ENCODE measurements at places on chromosomes 11 and 22.

DNA sequence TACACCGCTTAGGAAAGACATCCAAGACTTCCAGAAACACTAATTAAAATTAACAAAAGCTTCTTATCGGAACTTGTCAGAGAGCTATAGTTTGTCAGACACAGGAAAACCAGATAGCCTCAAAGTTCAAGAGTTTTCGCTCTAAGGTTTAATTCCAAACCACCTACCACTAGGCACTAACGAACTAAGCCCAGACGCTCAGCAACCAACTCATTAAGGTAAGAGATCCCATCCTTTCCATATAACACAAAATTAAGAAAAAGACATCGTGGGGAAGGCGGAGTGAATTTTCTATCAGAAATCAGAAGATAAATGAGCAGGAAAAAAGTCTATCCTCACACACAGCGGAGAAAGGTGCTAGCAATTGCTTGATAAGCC is 382 bp downstream of the IMMP1L start:
- DNase-seq: no peak

- DNase-seq: peak; percentile 39
Observed at GRCh38 chr11:92211576-92212167, 12.9 kb upstream of the FAT3 start.

DNA sequence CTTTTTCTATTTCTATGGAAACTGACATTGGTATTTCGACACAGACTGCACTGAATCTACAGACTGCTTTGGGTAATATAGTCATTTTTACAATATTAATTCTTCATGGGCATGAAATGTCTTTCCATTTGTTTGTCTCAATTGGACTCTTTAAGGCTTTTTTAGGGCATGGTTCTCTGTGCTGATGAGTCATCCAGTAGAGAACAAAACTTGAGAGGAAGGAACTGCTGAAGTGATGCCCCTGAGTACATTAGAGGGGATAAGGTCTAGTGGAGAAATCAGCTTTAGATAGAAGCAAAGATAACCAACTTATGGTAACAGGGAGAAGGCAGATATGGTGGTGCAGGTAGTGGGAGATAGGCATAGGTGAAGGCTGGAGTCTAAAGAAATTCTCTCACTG is 25.1 kb downstream of the TSG101 start:
- DNase-seq: peak; percentile 16

DNA sequence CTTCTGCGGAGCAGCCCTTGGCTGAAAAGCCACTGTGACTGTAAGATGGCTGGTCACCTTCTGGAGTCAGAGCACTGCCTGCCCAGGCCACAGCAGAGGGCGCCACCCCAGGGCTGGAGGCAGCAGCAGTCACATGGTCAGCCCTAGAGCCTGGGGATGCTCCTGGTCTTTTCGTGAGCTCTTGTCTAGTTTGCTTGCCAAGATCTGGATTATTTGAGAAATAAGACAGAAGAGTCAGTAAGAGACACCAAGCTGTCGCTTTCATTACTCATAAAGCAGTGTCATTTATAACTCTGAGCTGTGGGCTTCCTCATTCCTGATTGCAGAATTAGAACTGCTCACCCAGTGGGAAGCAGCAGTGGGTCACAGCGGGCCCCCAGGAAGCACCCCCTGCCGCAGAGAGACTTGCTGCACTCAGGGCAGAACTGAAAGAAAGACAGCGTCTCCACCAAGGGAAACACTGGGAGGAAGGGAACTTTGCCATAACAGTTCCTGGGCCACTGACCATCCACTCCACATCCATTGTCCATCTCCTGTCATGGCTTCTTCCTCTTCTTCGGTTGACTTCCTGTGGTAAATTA is 56.7 kb downstream of the PPP6R2 start:
- peak; percentile 6 for DNase-seq

DNA sequence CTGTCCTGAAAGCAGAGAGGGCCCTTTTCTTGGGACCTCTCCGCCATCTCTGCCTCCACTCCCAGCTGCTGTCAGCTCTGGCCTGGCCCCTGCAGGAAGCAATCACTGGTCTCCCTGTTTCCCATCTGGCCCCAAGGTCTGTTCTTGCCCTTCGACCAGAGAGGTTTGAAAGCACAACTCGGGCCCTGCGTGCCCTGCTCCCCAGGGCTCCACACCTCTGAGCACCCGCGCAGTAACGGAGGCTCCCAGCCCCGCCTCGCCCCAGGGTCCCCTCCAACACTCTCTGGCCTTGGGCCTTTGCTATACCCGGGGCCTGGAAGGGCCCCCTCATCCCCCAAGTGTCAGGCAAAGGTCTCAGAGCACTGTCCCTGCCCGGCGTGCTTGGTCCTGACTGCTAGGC is 7.8 kb upstream of the CD81 start:
- no peak for DNase-seq

GRCh38 chr11:96215110-96215782 is 127.7 kb downstream of the MAML2 start:
- DNase-seq: peak; percentile 59

DNA sequence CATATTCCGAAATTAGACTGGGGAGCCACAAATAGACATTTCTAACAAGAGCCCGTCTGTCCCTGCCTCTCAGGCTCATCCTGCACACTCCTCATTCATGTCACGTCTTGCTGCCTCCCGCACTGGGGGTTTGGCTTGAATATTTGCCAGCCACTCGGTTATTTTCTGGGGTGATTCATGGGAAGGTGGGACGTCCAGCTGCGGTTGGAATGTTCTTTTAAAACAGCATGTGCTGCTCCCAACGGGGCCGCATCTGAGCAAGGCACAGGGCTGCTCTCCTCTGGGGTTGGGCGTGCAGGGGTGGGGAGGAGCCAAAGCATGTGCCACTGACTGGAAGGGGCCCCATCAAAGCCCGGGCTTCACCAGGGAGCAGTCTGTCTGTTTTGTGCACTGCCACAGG is 25.9 kb upstream of the SLC5A4 start:
- DNase-seq: peak; percentile 20

- DNase-seq: no peak
Observed at GRCh38 chr11:72764503-72764902, 12.3 kb upstream of the ARAP1 start.

DNA sequence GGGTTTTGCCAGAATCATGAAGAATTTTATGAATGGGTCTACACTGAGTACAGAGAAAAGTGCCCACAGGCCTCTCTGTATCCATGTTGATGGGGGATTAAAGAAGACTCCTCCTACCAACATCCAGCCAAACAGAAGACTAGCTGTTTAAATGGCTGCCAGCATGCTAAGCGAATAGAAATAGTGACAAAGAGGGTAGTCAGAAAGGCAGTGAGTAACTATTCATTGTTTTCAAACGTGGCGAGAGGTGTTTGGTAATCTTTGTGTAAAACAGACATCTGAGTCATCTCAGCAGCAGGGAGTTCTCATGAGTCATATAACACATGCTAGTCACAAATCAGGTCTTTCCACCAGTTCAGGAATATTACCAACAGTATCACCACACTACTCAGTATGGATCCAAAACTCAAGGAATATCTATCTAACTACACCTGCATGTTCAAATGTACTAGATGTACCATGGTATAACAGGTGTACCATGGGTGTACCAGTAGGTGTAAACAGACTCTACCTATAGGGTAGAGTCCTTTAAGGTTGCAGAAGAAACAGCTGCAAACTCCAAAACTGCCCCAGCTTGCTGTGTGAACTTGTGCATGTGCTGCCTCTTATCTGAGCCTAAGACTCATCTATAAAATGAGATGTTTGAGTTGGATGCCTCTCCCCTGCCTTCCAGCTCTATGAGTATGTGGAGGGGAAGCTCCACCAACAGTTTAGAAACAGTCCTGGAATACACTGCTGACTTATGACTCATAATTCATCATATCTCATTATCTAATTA is 82.0 kb downstream of the SLC1A2 start:
- DNase-seq: peak; percentile 96

DNA sequence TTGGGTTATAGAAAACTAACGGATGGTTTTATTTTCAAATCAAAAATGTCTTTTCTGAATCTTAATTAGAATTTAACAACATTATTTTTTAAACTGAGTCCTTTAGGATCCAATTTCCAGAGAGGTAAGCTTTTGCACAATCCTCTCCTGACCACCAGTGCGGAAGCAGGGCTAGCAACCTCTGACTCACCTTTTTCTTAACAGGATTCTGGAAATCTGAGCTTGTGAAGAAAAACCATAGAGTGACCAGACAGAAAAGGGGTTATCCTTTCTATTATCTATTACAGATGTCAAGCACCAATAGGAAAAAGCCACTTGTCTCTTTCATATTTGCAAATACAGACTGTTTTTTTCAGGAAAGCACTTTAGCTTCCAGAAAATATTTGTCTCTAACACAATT is 25.3 kb downstream of the ALG9 start:
- DNase-seq: peak; percentile 65

DNA sequence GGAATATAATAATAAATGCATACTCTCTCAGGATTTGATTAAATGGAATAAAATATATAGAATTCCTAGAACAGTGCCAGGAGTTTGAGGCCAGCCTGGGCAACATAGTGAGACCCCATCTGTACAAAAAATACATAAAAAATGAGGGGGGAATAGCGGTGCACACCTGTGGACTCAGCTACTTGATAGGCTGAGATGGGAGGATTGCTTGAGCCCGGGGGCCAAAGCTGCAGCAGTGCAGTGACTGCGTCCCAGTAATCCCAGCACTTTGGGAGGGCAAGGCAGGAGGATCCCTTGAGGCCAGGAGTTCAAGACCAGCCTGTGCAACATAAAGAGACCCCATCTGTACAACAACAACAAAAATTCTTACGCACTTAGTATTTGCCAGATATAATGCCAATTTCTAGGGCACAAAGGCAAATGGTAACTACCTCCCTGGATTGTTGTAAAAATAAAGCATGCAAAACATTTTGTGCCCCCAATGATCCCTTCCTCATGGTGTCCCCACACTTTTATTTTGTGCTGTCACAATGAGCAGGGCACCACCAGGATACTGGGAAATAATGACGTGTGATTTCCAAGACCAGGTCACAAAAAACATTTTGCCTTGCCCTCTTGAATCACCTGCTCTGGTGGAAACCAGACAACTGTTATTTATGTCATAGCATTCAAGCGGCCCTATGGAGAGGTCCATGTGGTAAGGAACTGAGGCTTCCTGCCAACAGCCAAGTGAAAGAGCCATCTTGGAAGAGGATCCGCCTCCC is 18.3 kb upstream of the ZNF280A start:
- DNase-seq: no peak

GRCh38 chr11:45665206-45665932 is at the start of gene CHST1:
Gene CHST1, minus strand, starts transcription at chr11:45665622. Its CDS starts 14,699 bp downstream, at chr11:45650923.
- DNase-seq: peak; percentile 59

GRCh38 chr11:28919194-28919593 is 811.0 kb downstream of the METTL15 start:
- no peak for DNase-seq

DNA sequence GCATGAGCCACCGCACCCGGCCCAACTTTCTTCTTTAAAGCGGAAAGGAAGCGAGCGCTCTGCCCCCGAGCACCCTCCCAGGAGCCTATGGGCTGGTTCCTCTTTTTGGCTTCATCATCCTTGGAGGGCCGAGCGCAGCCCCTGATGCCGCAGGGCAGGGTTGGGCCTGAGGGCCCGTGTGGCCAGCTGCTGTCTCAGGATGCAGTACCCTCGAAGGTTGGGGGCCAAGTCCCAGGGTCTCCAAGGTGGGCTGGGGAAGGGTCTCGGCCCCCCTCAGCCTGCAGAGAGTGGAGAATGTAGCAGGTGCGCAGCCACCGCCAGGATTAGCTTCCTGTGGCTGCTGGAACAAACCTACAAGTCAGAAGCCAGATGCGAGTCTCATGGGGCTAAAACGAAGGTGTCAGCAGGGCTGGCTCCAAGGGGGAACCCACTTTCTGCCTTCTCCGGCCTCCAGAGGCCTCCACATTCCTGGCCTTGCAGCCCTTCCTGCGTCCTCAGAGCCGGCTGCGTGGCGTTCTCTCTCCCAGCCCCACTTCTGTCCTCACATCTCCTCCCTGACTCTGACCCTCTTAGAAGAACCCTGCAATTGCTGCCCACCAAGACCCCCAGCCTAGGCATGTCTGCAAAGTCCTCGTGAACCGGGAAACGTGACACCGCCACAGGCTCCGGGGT is 2.9 kb downstream of the PANX2 start:
- DNase-seq: no peak

DNA sequence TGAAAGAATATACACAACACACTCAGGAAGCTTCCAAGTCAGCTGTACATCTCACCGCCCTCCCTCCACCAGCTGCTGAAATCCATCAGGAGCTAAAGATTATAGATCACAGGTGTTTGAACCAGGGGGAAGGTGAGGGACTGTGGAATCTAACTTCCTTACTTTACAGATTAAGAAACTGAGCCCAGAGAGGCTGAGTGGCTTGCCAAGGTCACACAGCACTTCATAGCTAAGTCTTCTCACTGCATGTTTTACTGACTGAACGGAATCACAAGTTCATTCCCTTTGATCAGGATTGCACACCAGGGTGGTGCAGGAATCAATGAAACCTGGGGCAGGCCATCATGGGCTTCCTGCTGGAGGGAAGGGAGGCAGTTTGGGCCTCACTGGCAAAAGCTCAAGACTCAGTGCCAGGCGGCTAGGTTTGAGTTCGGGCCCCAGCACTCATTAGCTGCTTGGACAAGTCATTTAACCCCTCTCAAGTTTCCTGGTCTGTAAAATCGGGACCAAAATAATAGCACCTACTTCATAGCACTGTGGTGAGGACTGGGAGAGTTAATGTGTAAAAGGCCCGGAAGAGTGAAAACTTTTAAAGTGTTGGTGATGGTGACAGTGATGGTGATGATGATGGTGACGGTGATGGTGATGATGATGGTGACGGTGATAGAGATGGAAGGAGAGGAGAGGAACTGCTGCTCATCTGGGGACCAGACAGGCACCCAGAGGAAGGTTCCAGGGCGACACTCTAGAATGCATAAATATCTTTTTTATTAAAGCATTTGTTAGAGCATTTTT is 8.2 kb downstream of the CD5 start:
- DNase-seq: no peak

- no peak for DNase-seq
Observed at GRCh38 chr22:20405291-20405930, 11.5 kb downstream of the ZNF74 start.

DNA sequence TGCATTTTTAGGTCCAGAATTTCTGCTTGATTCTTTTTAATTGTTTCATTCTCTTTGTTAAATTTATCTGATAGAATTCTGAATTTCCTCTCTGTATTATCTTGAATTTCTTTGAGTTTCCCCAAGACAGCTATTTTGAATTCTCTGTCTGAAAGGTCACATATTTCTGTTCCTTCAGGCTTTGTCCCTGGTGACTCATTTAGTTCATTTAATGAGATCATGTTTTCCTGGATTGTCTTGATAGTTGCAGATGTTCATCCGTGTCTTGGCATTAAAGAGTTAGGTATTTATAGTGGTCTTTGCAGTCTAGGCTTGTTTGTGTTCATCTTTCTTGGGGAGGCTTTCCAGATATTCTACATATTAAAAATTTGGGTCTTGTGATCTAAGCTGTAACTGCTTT is 694.8 kb upstream of the CCDC179 start:
- DNase-seq: peak; percentile 71

GRCh38 chr11:77090373-77091111 is 12.1 kb upstream of the OMP start:
- no peak for DNase-seq

- DNase-seq: no peak
Observed at GRCh38 chr11:60972182-60973030, 926 bp downstream of the CD6 start.

- DNase-seq: no peak
Observed at GRCh38 chr11:44625759-44626523, 60.5 kb downstream of the CD82 start.
